ENCODE measurements at places on chromosomes 6 and 20. TPM values are rescaled to one million over a fixed set of nuclear protein-coding genes. Genes with fewer than 3 reads are reported as not detected.

The RIPPLY2 gene
- not detected for total RNA-seq

The CYP39A1 gene
- 8.2 TPM for total RNA-seq

The ATP6V1G2 gene
- 34.9 TPM for total RNA-seq

The GTSF1L gene
- not detected for total RNA-seq

The RIOK1 gene
- 36.8 TPM for total RNA-seq

The IL17A gene
- total RNA-seq: not detected

The ISM1 gene
- total RNA-seq: not detected

The EPB41L2 gene
- total RNA-seq: 1.7 TPM

The IPCEF1 gene
- not detected for total RNA-seq
